Large intestine (tissue), 12 donors: ENCODE measurements at places on chromosomes 5 and 9. TPM values are rescaled to one million over a fixed set of nuclear protein-coding genes. Genes with fewer than 3 reads are reported as not detected.
A peak's percentile ranks its signal among the peaks of the same experiment; 100 is the strongest.

GLRA1 gene
- polyA plus RNA-seq, result 0.03 TPM

C5orf58 gene
- polyA plus RNA-seq, result 1.0 TPM

DNA sequence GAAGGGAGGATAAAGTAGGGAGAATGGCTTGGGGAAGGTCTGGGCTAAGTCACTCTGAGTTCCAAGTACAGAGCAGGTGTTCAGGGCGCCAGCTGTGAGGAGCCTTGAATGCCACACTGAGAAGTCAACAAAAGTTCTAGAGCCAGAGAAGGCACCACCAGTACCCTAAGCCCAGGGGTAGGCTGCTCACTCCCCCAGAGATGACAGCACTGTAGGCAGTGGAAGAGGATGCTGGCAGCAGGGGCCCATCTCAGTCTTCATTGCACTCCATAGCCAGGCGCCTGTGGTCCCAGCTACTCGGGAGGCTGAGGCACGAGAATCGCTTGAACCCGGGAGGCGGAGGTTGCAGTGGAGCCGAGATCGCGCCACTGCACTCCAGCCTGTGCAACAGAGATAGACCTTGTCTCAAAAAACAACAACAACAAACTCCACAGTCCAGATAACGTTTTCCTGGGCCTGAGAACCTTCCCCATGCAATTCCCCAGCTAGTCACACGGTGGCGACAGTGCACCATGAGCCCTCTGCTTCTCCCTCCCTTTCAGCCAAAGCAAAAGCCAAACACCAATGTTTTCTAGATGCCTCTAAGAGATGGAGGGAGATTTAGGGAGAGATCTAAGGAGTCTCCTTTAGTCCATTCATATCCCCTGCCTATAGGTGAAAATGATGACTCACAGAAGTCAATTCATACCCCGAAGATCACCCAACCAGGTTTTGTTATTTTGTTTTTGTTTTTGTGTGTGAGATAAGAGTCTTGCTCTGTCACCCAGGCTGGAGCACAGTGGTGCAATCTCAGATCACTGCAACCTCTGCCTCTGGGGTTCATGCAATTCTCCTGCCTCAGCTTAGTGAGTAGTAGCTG, 19.8 kb upstream of the NSD1 start:
- H3K36me3 ChIP-seq, result no peaks in the 10 kb centered on the region
- peaks cover 27% of the 10 kb centered on the region for H3K4me1 ChIP-seq
- no peak overlapping the region for H3K27ac ChIP-seq
- DNase-seq, result no peak
- no peak overlapping the region for H3K4me3 ChIP-seq
- H3K27me3 ChIP-seq, result no peaks in the 10 kb centered on the region

DNA sequence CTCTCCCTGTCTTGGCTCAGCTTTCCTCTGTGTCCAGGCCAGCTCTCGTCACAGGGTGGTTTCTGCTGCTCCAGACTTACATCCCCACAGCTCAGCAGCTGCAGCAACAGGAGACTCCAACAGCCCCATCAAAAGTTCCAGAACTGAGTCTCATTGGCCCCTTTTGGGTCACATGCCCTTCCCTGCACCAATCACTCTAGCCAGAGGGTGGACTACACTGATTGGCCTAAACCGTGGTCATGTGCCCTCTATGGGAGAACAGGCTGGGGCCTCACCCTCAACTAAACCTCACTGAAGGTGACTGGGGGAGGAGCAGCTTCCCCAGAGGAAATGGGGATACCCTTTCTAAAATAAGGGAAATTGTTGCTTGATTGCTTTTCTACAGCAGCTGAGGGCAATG, 44.4 kb upstream of the CPLX2 start:
- no peak overlapping the region for H3K4me3 ChIP-seq
- no peaks in the 10 kb centered on the region for H3K4me1 ChIP-seq
- no peak overlapping the region for H3K27ac ChIP-seq
- DNase-seq, result no peak
- no peaks in the 10 kb centered on the region for H3K27me3 ChIP-seq

DNA sequence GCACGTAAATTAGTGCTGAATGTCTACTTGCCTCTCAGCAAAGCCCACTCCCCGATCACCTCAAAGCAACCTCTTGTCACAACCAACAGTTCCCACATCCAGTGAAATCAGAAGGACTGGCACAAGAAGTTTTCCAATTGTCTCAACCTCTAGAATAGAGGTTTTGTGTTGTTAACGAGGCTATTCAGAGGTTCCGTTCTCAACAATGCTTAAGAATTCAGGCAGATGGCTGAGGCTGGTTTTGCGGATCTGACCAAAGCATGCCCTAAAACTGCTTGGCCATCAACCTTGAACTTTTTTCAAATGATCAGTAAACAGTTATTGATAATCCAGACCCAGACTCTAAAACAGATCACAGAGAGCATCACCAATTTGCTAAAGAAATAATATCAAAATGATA, 52.9 kb downstream of the MAPKAP1 start:
- H3K4me1 ChIP-seq, result no peaks in the 10 kb centered on the region
- H3K27me3 ChIP-seq, result no peaks in the 10 kb centered on the region
- no peak for DNase-seq

DNA sequence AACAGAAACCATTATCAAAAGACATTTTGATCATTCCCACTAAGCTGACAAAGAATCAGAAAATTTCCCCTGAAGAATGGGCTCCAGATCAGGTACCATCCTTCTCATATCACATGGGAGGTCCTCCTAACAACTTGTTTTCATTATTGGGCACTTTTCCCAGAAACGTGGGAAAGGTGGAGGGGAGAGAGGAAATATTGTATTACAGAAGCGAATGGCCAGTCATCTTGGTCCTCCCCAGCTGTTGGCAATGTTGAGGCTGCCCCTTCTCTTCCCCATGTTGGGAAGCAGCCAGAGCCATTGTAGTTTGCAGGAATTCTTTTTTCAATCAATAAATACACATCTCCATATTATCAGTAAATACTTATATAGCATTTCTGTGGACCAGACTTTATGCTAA, 126.2 kb upstream of the ZNF608 start:
- H3K4me1 ChIP-seq, result peaks cover 10% of the 10 kb centered on the region
- DNase-seq, result no peak

DNA sequence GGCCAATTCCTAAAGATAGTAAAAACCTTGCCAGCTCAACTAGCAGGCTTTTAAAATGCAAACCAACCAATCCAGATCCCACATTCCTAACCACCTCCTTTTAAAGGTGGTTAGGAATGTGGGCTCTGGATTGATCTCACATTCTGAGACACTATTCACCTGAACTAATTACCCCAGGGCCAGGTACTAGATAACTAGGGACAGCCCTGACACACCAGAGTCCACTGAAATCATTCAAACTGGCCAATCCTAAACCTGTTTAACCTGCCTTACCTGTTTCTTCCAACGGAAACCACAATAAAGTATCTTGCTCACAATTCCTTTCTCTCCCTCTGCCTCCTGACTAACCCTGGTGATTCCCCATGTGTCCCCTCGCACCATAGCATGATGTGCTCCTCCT, 168.3 kb upstream of the DMAC1 start:
- H3K4me3 ChIP-seq, result no peak overlapping the region
- no peak overlapping the region for H3K27ac ChIP-seq
- peaks cover 6% of the 10 kb centered on the region for H3K4me1 ChIP-seq
- no peaks in the 10 kb centered on the region for H3K36me3 ChIP-seq
- H3K27me3 ChIP-seq, result no peaks in the 10 kb centered on the region

GRCh38 chr9:106075960-106076327, 381.6 kb downstream of the TMEM38B start:
- no peak overlapping the region for H3K27ac ChIP-seq
- no peak overlapping the region for H3K4me3 ChIP-seq
- no peaks in the 10 kb centered on the region for H3K4me1 ChIP-seq

- no peaks in the 10 kb centered on the region for H3K36me3 ChIP-seq
- H3K4me1 ChIP-seq, result no peaks in the 10 kb centered on the region
- no peaks in the 10 kb centered on the region for H3K27me3 ChIP-seq
- H3K27ac ChIP-seq, result no peak overlapping the region
- DNase-seq, result no peak
Observed at GRCh38 chr9:87008667-87009066, 61.4 kb upstream of the GAS1 start.

GRCh38 chr5:103901885-103902284, 339.3 kb upstream of the NUDT12 start:
- DNase-seq, result no peak
- H3K27me3 ChIP-seq, result no peaks in the 10 kb centered on the region

DNA sequence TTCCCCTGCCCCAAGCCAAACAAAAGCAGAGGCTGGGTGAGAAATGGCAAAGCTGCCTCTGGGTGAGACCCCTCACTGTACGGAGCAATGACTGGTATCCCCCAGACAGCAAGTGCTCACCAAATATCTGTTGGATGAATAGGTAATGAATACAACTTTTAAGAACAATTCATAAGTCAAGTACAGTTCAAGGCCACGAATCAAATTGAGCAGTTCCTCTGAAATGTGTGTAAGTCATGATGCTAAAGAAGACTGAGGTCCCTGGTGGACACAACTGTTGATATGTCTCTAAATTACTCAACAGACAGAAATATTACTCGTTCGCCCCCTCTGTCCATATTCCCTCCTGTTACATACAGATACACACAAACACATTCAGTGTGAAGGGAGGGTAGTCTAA, 160.7 kb downstream of the GLIS3 start:
- no peak overlapping the region for H3K27ac ChIP-seq
- H3K27me3 ChIP-seq, result no peaks in the 10 kb centered on the region
- no peaks in the 10 kb centered on the region for H3K36me3 ChIP-seq
- DNase-seq, result no peak

DNA sequence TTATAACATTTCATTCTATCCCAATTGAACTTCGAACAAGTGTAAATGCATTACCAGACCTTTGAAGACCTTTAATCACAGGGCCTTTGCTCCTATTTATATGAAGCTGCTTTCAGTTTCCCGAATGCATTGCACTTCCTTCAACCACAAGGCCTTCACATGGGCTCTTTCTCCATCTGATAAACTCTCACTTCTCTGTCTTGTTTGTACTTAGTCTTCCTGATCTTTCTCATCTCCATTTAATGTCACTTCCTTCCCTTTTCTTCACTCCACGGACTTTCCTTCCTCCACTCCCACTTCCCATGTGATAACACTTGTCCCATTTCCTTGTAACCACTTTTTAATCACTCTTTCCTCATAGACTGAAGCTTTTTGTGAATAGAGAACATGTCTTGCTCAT, 74.3 kb upstream of the TNC start:
- no peak overlapping the region for H3K4me3 ChIP-seq
- peak; percentile 79 for DNase-seq
- no peak overlapping the region for H3K27ac ChIP-seq
- no peaks in the 10 kb centered on the region for H3K36me3 ChIP-seq
- peaks cover 10% of the 10 kb centered on the region for H3K4me1 ChIP-seq
- no peaks in the 10 kb centered on the region for H3K27me3 ChIP-seq
